ENCODE measurements at places on chromosomes 1 and 21.

DNA sequence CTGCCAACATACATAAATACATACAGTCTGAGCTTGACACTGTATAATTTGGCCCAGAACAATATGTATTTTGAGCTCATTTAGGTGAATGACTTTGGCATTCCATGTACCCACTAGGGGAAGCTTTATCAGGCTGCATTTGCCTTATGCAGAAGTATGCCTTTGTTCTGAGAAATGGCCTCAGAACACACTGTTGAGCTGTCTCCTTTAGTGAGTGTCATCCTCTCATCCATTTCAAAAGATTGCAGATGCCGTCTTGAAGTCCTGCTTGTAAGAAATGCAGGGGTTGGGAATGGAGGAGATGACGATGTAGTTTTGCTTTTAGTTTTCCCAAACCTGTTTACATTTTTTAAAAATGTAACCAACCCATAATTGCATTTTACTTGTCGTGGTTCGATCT lies 14.8 kb upstream of the NBL1 start:
- DNase-seq: no peak

- no peak for DNase-seq
Observed at GRCh38 chr1:94795434-94795833, 24.7 kb upstream of the SLC44A3 start.

GRCh38 chr1:50047916-50048694 lies 24.4 kb upstream of the AGBL4 start:
- DNase-seq: no peak

- DNase-seq: no peak
Observed at GRCh38 chr1:108049178-108049819, 84.3 kb upstream of the VAV3 start.

DNA sequence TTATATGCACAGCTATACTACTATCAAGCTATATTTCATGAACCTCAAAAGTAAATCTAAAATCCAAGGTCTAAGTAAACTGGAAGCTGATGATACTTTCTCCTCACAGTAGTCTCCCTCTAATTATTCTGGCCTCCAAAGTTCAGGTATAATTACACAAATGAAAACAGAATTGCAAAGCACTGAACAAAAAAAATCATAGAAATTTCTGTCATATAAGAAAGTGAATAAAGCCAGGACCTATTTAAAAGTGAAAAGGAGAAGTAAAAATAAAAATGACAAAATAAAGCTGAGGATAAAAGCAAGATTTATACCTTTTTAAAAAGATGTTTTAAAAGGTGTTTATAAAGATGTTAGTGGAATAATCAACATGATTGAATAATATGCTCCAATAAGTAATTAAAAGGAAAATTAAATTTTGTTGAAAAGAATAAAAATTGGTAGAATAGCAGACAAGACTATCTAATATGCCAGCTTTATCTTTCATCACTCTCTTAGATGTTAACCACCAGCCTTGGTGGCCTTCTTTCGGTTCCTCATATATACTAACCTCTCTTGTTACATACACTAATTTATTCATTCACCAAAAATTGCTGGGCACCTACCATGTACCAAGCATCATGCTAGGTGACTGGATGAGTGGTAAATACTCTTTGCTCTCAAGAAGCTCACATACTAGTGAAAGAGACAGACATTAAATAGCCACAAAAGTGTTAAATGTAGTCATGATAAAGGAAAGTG lies 25.1 kb downstream of the SHCBP1L start:
- no peak for DNase-seq

GRCh38 chr1:113870778-113871177 lies 734 bp downstream of the PTPN22 start:
- peak; percentile 37 for DNase-seq

- no peak for DNase-seq
Observed at GRCh38 chr1:37305108-37305507, 169.3 kb upstream of the ZC3H12A start.

DNA sequence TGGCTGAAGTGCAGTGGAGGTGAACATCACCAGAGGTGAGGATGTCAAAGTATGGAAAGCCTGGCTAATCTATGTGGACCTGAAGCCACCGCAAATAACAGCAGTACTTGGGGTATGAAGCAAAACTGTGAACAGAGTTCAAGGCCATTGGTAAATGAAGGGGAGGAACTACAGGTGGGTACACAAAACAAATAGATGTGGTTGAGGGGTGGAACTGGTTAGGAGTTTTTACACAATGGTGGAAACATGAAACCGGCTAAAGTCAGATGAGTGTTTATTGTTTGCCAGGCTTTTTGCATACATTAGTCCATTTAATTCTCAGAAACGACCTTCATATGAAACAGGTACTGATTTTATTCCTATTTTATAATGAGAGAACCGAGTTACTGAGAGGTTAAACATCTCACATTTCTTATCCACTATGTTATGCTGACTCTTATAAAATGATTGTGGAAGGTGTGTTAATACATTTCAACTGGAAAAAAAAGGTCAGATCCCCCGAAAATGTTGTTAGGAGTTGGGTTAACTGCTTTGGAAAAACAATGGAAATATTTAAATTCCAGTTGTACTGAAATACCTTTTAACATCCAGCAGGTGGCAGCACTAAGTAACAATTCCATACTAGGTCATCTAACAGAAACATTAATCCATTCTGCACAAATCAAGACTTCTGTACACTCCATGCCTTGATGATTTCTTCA lies 44.3 kb upstream of the GTF2B start:
- peak; percentile 47 for DNase-seq

- no peak for DNase-seq
Observed at GRCh38 chr21:28884481-28884880, 108.2 kb downstream of the LTN1 start.

DNA sequence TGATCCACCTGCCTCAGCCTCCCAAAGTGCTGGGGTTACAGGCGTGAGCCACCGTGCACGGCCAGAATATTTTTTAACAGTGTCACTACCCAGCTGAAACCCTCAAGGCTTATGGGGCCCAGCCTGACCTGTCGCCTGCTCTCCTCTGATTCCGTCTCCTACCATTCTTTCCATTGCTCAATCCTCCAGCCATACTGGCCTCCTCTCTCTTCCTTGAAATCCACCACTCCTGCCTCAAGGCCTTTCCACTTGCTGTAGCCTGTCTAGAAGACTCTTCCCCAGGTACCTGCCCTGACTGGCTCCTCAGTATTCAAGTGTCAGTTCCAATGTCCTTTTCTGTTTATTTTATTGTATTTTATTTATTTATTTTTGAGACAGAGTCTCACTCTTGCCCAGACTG lies 53.9 kb downstream of the YARS1 start:
- no peak for DNase-seq

GRCh38 chr1:2277741-2278488 lies 49.8 kb downstream of the SKI start:
- no peak for DNase-seq

DNA sequence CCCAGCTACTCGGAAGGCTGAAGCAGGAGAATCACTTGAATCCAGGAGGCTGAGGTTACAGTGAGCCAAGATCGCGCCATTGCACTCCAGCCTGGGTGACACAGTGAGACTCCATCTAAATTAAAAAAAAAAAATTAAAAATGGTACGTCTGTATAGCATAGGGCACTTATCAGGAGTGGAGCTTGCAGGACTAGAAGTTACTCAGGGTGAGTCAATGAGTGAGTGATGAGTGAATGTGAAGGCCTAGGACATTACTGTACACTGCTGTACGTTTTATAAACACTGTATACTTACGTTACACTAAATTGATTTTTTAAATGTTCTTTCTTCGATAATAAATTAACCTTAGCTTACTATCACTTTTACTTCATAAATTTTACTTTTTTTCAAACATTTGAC lies 183.6 kb downstream of the NR5A2 start:
- no peak for DNase-seq

- no peak for DNase-seq
Observed at GRCh38 chr1:3349161-3349967, 105.1 kb upstream of the ARHGEF16 start.

GRCh38 chr1:37015713-37016112 lies 18.6 kb downstream of the GRIK3 start:
- DNase-seq: no peak

DNA sequence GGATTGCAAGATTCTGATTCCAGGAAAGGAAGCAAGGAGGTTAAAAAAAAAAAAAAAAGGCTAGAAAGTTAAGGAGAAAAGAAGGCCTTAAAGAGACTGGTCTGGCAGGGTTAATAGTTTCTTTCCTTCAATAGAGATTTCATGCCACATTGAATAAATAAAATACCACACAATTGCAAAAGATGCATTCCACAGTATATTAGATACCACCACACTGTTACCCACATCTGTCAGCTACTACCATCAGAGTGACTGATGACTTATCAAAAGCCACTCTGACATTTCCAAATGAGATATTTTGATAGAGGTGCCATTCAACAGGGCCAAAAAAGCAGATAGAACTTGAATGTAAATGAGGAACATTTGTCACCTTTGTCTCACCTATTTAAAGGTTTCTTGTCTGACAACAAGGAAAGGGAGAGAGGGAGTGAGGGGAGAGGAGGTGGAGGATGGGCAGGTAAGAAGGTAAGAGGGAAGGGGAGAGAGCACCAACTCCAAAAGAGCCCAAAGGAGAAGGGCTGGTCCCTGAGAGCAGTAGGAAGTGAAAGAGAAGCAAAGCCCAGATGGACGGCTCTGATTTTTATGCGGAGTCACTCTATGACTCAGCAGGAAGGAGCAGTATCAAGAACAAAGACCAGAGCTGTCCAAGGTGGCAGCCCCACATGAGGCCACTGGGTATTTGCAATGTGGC lies 38.3 kb downstream of the LRRN2 start:
- DNase-seq: no peak

DNA sequence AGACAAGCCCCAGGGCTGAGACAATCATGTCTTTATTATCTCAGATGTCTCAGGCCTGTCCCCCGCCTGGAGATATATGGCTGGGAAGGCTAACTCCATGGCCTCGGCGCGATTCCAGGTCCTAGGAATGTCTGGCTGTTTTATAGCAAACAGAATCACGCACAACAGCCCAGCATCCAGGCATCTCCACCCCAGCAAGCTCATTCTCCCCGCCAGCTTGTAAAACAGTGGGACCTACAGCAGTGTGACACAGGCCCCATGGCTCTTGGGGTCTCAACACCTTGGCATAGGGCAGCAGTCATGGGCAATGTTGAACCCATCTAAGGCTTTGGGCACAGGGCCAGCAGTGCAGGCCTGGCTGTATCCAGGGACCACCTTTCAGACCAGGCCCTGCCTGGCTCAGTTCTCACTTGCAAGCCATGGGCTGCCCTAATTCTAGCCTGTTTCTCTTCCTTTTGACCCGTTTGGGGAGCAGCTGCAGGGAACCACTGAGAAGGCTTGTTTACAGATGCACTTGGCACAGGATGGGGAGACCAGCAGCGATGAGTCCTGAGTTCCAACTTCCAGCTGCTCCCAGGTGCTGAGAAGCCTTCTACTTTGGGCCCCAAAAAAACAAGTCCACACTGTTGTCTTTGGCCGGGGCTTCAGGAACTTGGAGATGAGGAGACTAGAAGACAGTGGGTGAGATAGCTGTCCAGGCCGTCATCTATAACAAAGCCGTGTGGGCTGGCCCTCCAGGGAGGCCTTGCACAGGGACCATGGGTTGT lies 34.4 kb downstream of the WNT4 start:
- no peak for DNase-seq

DNA sequence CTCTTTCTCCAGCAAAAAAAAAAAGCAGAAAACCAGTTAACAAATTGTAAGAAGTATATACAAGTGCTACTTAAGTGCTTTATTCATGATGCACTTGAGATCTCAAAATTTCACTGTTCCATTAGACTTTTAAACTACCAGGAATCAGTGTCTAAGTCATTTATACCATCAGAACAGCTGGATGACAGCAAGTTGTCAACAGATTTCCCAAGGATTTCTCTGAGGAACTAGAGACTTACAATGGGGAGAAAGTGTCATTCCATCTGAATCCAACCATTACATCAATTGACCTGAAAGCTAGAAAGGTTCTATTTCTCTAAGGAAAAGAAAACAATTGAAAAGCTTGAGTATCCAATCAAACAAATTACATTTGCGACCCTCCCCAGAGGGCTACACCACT lies 43.8 kb downstream of the USH2A start:
- no peak for DNase-seq

DNA sequence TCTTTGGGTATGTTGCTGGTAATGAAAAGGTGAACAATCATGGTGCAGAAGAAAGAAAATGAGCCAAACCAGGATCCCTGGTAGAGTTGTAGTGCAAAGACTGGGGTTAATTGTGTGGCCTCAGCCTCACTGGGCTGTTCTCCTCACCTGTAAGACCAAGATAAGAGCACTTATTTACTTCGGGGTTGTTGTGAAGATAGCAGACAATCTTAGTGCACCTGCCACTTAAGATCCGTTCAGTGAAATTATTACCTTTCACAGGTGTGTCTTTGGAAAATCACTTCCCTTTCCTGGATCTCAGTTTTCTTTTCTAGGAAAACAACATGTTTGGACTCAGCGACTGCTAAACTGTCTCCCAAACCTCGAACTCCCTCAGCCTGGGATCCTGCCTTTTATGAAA lies 1.3 kb upstream of the FGGY start:
- DNase-seq: no peak

- no peak for DNase-seq
Observed at GRCh38 chr1:40451238-40451585, 936 bp downstream of the ZFP69B start.

DNA sequence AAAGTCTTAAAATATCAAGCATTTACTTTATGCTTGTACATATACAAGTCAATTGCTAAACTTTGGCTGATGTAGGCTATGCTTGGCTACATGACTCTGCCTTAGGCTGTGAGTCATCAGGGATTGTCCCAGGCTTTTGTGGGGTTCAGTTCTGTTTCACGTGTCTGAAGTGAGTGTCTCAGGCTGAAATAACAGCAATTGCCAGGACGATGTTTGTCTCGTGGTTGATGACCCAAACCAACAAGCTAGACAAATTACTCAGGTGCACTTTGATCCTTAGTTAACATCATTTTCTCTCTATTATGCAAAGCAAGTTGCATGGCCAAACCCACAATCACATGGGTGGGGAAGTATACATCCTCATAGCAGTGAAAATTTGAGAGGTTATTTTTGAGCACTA lies 410.1 kb downstream of the BRINP3 start:
- DNase-seq: no peak
